AG09319 (cell line): ENCODE measurements at places on chromosomes 2 and 18.

DNA sequence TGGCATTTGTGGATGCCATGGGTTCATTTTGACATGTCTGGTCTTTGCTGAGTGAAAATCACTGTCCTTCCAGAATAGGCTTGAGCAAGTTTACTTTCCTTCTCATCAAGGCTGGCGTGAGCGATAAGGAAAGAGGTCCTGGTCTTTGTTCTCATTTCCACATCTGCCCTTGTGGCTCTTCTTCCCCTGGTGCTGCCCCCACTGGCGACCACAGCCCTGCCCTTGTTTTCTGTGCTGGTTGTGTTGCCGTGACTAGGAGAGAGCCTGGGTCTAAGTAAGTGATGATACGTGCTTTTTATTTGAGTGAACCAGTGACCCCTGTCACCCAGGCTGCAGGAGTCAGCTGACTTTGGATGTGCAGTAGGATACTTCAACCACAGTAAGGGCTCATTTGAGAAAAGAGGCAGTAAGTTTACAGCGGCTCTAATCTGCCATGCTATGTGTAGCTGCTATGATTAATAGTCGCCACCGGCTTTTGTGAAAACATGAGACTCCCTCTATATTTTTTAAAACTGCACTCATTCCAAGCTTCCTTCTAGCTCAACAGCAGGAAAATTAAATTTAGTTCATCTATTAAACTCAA lies 441.7 kb downstream of the RNF144A start:
- DNase-seq: no peak

DNA sequence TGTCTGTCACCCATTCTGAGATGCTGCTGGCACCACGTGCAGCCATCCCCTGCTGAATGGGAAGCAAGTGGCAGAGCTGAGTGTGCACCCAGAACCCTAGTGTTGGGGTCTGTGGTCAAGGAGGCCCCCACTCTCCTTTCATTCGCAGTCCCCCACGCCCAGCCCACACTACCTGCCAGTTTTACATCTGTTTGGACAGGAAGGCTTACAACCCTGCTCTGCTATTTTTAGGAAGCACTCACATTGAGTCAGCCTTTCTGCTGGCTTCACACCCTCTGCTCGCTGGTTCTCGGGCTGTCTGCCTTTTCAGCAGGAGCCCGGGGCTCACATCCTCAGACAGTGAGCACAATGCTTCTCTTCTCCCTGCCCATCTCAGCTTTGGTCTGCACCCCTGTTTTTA lies 10.7 kb upstream of the ADCY3 start:
- DNase-seq: no peak

- DNase-seq: no peak
Observed at GRCh38 chr2:190723397-190724090, 74.7 kb downstream of the NAB1 start.

GRCh38 chr2:54635554-54636152 lies 87.8 kb upstream of the EML6 start:
- DNase-seq: no peak

GRCh38 chr2:2116657-2117056 lies 214.4 kb downstream of the MYT1L start:
- DNase-seq: no peak
